ENCODE measurements at places on chromosomes 13 and 19.

GRCh38 chr19:58196901-58197616, 14.2 kb downstream of the ZNF274 start:
- no peak for DNase-seq

- no peak for DNase-seq
Measured at GRCh38 chr19:15265214-15265849, 33.1 kb upstream of the EPHX3 start.

GRCh38 chr13:111384441-111385182, 64.2 kb downstream of the TEX29 start:
- no peak for DNase-seq

GRCh38 chr19:10432736-10433130, 12.4 kb downstream of the PDE4A start:
- no peak for DNase-seq

GRCh38 chr19:41363753-41364523, at the start of gene B9D2:
Gene B9D2 (minus strand): TSS chr19:41364149. CDS start chr19:41363519, 630 bp downstream.
- DNase-seq: peak; percentile 96

- no peak for DNase-seq
Measured at GRCh38 chr19:42424712-42425131, 2.5 kb downstream of the LIPE start.

GRCh38 chr13:43965459-43965845, 85.7 kb downstream of the LACC1 start:
- DNase-seq: no peak

- DNase-seq: no peak
Measured at GRCh38 chr13:76804801-76805200, 81.4 kb downstream of the KCTD12 start.

- DNase-seq: no peak
Measured at GRCh38 chr19:30069535-30070197, 127.6 kb downstream of the URI1 start.

- DNase-seq: no peak
Measured at GRCh38 chr13:93751117-93751516, 524.5 kb downstream of the GPC6 start.

DNA sequence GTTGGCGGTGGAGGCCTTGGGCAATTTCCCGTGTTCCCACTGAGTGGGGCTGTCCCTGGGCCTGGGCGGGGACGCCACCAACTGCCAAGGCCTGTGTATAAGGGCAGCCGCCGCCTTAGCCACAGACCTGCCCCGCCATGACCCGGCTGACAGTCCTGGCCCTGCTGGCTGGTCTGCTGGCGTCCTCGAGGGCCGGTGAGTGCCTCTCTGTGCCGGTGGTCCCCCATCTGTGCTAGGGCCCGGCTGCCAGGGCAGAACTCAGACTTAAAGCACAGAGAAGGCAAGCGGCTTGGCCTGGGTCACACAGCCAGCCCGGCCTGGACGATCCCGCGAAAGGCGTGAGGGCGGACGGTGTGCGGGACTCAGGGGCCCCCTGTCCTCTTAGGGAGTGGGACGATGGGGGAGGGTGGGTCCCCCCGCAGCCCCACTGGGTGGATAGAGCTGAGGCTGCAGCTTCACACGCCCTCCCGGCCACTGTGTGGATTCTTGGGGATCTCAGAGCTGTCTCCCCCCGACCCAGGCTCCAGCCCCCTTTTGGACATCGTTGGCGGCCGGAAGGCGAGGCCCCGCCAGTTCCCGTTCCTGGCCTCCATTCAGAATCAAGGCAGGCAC, at the start of gene AZU1:
Gene AZU1 (plus strand): TSS at position 128 of the 612 bp plus-strand sequence. CDS start 10 bp downstream, at position 138.
- DNase-seq: no peak

GRCh38 chr19:41941410-41942202, 13.4 kb upstream of the ERFL start:
- no peak for DNase-seq

- DNase-seq: no peak
Measured at GRCh38 chr19:4795400-4795799, 3.9 kb downstream of the FEM1A start.

GRCh38 chr13:50708461-50708860, 135.0 kb downstream of the DLEU7 start:
- DNase-seq: no peak

- no peak for DNase-seq
Measured at GRCh38 chr13:113854238-113855011, 9.5 kb downstream of the GAS6 start.

- DNase-seq: peak; percentile 81
Measured at GRCh38 chr19:4914736-4915501, 5.6 kb downstream of the UHRF1 start.

DNA sequence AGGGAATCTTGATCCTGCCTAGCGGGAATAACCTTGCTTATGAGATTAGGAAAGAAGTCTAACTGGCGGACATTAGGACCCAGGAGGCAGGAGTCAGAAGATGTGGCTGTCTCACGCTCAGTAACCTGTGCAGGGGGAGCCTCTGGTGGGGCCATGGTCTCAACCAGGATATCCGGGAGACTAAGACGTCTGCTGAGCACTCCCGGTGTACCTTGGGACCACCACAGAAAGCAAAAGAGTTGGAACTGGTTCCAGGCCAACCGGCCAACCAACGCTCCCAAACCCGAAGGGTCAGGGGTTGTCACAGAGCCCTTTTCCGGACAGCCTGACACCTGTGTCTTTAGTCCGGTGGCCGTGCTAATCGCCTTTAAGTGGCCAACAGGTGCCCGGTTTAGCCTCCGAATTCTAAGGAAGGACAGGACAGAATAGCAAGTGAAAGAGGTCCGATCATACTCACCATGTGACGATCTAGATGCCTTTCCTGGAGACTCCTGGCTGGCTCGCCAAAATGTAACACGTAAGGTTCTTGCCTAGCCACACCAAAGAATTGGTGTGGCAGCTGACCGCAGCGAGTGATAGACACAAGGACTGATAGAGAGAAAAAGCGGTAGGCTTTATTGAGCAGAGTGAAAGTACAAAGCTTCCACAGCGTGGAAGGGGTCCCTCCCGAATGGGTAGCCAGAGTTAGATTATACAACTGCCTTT, 103.9 kb upstream of the DIAPH3 start:
- no peak for DNase-seq

DNA sequence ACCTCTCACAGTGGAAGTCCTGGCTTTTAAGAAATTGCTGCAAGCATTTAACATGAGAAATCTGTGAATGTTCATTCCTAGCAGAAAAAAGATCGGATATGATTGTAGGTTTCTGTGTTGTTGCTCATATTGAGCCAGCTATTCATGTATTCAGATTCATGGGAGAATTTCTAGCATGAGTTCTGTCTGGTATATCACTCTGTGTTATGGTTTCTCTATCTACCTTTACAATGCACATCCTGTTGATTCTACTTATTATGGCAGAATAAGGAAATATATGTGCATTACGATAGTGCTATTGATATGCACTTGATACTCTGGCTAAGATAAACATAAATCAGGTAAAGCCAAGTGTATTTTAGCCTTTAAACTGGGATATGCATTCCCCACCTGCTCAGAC, 138.2 kb downstream of the KCNRG start:
- DNase-seq: no peak

DNA sequence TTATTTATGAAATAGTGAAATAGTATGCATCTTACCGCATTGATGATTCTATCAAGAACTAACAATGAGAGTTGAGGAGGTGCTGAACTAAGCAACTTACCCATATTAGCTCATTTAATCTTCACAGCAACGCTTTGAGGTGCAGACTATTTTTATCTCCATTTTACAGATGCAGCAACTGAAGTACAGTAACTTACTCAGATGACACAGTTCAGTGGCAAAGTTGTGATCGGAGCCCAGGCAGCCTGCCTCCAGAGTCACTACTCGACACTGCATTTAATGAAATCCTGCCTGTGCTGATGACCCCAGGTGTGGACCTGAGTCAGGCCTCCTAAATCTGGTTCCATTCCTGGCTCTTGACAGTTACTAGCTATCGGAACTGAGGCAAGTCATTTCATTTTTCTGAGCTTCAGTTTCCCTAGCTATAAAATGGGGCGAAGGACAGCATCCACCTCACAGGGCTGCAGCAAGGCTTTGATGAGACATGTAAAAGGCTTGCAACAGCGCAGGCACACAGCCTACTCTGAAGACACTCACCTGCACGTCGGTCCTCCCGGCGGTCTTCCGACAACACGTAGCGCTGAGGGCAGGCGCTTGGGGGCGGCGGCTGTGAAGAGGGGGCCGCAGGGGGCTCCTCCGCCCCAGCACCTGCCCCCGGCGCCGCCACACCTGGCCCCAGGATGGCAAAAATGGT, 1.5 kb downstream of the MYPOP start:
- DNase-seq: no peak

GRCh38 chr13:51922771-51923480, 61.2 kb downstream of the CCDC70 start:
- no peak for DNase-seq

GRCh38 chr19:54875506-54875905, 1.5 kb downstream of the FCAR start:
- no peak for DNase-seq

DNA sequence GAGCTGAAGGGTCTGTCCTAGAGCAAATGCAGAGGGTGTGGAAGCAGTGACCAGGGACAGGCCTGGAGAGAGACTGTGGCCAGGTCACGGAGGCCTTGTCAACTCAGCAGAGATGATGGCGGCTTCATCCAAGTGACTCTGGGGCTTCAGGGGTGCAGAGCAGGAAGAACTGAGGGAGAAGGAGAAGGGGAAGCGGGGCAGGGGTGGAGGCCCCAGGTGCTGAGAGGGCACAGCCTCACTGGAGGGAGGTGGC, 299.1 kb downstream of the ZNF536 start:
- no peak for DNase-seq

GRCh38 chr19:1837625-1838105, 10.6 kb downstream of the REXO1 start:
- peak; percentile 57 for DNase-seq

- no peak for DNase-seq
Measured at GRCh38 chr19:1510442-1510806, 2.4 kb downstream of the ADAMTSL5 start.

GRCh38 chr13:112741185-112741755, 51.4 kb downstream of the ATP11A start:
- no peak for DNase-seq

GRCh38 chr13:99315186-99315585, 8.0 kb upstream of the GPR183 start:
- no peak for DNase-seq

DNA sequence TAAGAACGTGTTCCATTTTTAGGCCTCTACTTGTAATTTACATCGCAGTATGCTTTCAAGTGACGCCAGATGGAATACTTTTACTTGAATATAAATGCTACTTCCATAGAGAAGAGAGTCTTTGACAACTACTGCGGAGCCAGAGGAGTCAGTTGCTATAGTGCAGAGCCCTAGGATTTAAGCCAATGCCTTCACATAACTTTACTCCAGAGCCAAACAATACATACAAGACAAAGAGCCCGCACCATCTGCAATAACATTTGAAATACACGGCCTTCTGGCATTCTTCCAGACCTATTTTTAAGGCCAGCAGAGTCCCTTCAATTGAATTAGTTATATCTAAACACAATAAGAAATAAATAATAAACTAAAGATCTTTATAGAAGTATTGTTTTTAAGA, 59.4 kb downstream of the XPO4 start:
- DNase-seq: no peak

DNA sequence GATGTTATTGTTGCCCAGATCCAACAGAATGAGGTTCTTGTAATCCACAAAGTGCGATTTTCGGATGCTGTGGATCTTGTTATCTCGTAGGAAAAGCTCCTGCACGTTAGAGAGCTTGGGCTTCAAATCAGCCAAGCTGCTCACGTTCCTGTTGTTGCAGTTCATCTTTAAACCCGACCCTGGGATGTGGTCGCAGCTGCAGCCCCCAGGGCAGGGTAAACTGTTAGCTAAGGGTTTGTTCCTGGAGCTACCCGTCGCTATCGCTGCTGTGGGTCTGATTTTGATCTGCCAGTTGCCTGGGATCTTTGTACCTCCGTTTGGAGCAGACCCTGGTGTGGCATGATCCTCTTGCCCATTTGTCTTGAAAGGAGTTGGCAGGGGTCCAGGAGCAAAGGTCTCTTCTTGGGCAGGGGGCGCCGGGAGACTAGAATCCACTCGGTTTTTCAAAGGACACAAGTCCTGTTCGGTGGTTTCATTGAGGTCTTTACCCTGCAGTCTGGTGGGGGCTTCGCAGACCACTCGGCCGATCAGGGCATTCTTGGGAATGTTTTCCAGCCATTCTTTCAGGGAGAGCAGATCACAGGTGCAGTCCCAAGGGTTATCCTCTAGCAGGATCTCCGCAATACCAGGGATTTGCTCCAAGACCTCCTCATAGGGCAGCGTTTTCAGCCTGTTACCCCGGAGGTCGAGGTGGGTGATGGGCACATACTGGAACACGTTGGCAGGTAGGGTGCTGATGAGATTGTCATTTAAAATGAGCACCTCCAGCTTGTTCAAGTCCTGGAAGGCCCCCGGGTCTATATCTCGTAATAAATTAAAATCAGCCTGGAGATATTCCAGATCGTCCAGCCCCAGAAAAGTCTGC, 1.8 kb downstream of the SLITRK1 start:
- DNase-seq: no peak
